ENCODE measurements at places on chromosomes 5 and 9. TPM values are rescaled to one million over a fixed set of nuclear protein-coding genes. Genes with fewer than 3 reads are reported as not detected.

DNA sequence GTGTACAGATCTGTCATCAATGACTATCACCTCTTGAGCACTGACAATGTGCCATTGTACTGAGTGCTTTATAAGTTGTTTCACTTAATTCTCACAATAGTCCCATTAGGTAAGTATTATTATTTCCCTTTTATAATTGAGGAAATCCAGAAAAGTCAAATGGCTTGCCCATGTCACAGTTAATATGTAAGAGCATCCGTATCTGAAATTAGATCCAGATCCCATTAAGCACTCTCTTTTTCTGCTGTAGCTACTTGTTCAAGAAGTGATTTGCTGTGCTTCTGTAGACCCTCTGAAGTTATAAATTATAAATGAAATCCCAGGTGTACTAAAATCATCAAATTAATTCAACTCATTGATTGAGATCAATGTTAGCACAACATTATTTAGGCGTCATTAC lies 94.7 kb downstream of the INIP start:
- H3K27me3 ChIP-seq = no peaks in the 10 kb centered on the region
- no peak overlapping the region for H3K27ac ChIP-seq
- no peak overlapping the region for H3K4me3 ChIP-seq
- no peak for DNase-seq

- H3K36me3 ChIP-seq = no peaks in the 10 kb centered on the region
- no peaks in the 10 kb centered on the region for H3K27me3 ChIP-seq
- H3K4me1 ChIP-seq = no peaks in the 10 kb centered on the region
- H3K27ac ChIP-seq = no peak overlapping the region
- no peak for DNase-seq
These were observed 24.7 kb upstream of the SPATA31E1 start for GRCh38 chr9:87857948-87858335.

GRCh38 chr5:76657091-76657490 lies 33.9 kb upstream of the F2RL2 start:
- no peak overlapping the region for H3K27ac ChIP-seq
- H3K27me3 ChIP-seq = no peaks in the 10 kb centered on the region
- no peak overlapping the region for H3K4me3 ChIP-seq
- DNase-seq = no peak
- no peaks in the 10 kb centered on the region for H3K4me1 ChIP-seq

DNA sequence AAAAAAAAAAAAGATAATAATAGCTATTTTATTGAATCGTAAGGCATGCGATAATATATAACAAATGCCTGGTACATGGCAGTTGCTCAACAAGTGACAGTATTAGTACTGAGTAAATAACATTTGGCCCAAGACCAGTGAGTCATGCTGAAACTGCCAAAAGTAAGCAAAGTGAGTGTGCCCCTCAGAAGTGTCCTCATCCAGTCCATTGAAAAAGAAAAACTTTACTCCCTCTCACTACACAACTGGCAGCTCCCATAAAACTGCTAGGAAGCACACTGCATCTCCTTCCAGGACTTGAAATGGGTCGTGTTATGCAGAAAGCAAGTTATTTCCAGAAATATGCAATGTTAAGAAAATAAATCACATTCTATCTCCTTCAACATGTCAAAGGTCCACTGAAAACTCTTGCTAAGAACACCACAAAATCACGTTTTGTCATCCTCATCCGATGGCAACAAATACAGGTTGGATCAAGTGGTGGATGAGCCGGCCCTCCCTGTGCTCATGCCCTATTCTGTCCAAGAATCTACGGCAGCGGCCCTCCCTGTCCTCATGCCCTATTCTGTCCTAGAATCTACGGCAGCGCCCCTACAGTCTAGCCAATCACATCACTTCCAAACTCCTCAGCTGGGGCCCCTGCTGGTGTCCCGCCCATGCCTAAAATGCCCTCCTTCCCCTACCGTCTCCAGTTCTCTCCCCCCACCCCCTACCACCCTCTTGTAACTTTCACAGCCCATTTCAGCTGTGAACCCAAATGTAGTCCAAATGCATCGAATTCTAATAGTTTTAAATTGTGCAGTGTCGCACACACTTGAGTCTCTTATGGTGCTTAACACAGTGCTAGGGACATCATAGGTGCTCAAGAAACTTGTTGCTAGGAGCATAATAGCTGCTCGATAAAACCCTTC lies 12.5 kb downstream of the PTCH1 start:
- DNase-seq = no peak
- H3K4me1 ChIP-seq = peaks cover 24% of the 10 kb centered on the region
- no peak overlapping the region for H3K27ac ChIP-seq
- H3K27me3 ChIP-seq = no peaks in the 10 kb centered on the region

The HMMR gene
- total RNA-seq = 3.7 TPM

The IGFBPL1 gene
- total RNA-seq = not detected

The C9orf153 gene
- 7.6 TPM for total RNA-seq

The CSF1R gene
- total RNA-seq = 16.7 TPM

The CNOT6 gene
- 17.8 TPM for total RNA-seq
